Renal pelvis (tissue), 12 donors: ENCODE measurements at places on chromosomes 2 and 18. TPM values are rescaled to one million over a fixed set of nuclear protein-coding genes. Genes with fewer than 3 reads are reported as not detected.

DNA sequence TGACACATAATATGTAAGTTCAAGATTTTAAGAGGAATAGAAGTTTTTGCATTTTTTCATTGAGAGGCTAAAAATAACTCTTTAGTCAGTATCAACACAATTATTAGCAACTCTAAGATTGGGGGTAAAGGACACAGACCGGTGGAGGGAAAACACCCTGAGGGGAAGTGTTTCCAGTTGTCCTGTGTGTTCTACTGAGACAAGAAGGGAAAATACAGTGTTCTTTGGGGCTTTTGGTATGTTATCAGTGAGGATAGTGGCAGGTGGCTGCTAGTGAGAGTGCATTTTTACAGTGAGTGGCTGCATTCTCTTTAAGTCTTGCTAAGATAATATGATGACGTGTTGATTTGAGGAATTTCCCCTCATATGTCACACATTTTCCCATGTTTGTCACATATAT lies 507.5 kb downstream of the PARD3B start:
- no peak for DNase-seq

DNA sequence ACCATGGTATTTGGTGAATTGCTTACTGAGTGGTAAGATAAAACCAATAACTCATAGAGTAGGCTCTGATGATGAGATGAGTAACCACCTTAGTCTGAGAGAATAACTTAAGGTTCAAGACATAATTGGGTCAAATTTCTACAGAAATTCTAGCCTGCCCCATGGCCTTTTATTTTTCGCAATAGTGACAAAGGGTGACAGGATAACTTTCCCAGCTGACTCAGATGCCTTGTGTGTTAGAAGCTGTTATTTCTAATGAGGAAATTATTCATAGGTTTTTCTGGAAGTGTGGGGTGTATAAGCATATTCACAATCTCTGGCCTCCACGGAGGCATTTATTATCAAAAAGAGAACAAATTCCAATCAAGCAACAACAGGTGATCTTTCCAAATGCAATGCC lies 159.0 kb downstream of the NUP35 start:
- no peak for DNase-seq

DNA sequence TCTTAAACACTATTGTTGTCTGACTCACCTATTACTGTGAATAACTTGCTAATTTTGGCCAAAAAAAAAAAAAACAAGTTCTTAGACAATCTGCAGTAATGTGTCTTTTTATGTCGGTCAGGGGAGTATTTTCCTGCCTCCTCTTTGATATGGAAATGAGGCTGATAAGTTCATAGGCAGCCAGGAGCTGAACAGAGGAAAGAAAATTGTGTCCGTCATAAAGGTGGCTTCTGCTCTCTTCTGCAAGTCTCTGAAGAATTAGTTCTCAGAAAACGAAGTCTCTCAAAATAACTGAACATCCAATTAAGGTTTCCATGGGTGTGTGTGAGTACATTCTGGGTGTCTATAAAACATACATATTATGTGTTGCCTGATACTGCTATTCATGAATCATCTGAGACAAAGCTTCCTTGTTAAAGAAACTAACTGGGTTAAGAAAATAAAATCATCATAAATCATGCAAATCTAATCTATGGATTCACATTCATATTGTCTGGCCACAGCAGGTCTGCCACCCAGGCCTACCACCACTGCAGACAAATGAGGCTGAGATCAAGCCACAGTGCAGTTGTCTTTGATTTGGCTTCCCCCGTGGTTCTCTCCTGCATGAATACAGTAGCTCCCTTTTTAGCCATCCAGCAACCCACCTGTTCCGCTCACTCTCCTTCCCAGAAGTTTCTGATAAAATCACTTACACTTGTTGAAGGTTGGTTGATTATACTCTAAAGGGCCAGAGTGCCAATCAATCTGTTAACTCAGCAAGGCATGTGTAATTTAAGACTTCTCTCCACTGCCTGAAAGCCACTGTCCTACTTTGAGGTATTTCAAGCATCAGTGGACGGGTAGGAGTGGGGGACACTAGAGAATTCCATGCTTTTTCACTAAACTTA lies 19.4 kb upstream of the SP5 start:
- DNase-seq = no peak

GRCh38 chr2:160334028-160334741 lies 134.1 kb upstream of the ITGB6 start:
- no peak for DNase-seq

GRCh38 chr2:121008975-121009374 lies 273.3 kb downstream of the GLI2 start:
- no peak for DNase-seq

POTEI gene
- polyA plus RNA-seq = 0.16 TPM

DNA sequence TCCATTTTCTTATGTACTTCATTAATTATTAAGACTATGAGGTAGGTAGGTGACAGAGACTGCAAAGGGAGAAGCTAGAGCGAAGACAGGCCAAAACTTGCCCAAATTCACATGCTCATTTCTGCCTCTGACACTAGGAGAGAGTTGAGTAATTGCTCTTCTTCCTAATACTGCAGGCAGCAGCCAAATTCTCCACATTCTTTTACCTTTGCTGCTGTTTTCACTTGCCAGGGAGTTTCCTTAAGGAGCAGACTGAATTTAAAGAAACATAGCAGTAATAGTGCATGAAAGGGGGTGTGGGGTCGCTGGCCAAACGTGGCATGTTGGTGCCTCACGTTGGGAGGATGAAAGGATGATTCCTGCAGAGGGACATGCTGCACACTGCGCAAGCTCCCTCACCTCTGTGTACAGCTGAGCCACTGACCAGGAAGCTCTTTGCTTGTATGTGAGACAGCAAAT lies 12.3 kb downstream of the CRIM1 start:
- no peak for DNase-seq

GRCh38 chr2:3598912-3599854 lies 4.3 kb downstream of the COLEC11 start:
- no peak for DNase-seq

DNA sequence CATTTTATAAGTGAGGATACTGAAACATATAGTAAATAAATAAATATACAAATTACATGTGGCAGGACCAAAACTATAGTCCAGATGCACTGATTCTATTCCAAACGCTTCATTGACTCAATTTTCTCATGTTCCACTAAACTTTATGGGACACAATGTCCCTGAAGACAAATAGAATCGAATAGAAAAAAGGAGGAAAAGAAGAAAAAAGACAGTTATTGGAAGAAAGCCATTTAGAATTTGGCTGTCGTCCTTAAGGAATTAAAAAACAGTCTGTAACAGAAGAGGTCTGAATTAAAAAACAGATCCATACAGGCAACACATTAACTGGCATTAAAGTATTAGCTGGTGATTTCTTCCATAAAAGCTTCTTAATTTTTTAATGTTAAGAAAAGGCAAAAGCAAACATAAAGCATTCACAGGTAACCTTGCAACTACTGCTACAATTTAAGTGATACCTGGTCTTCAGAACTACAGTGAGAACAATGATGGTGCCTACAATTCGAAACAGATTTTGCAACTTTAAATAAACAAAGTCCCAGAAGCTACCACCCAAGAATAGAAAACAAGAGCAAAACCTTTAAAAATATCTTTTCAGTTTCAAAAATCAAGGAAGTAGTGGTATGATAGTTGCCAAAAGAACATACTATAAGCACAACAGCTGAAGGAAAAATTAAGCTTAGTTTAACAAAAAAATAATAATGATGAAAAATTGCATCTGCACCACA lies 17.4 kb upstream of the CHAC2 start:
- DNase-seq = no peak

FTCDNL1 gene
- polyA plus RNA-seq = 1.1 TPM

SOX11 gene
- polyA plus RNA-seq = 17.3 TPM

- peak; percentile 10 for DNase-seq
These were observed 441.7 kb downstream of the RNF144A start for GRCh38 chr2:7358865-7359447.

EMILIN2 gene
- polyA plus RNA-seq = 40.9 TPM

RGPD8 gene
- 4.0 TPM for polyA plus RNA-seq

MOGAT1 gene
- polyA plus RNA-seq = 0.17 TPM

ARHGEF33 gene
- polyA plus RNA-seq = 1.7 TPM

DNA sequence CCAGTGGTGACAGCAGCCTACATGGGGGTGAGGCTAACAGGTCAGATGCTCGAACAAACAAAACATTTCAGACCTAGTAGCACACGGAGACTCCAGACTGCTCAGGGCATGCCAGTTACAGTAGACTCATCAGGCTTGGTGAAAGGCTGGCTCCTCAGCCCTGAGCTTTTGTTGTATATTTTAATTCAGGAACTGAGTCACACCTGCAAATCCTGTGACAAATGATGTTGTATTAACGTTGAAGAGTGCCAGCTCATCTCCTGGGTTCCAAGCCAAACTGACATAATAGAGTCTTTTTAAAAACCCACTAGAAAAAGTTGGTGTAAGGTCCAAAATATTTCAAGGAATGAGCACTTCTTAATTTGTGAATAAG lies 65.3 kb downstream of the C1D start:
- no peak for DNase-seq

- DNase-seq = no peak
These were observed 77.7 kb downstream of the THADA start for GRCh38 chr2:43518181-43518580.

GRCh38 chr2:144042751-144043150 lies 477.2 kb downstream of the ZEB2 start:
- no peak for DNase-seq

DNA sequence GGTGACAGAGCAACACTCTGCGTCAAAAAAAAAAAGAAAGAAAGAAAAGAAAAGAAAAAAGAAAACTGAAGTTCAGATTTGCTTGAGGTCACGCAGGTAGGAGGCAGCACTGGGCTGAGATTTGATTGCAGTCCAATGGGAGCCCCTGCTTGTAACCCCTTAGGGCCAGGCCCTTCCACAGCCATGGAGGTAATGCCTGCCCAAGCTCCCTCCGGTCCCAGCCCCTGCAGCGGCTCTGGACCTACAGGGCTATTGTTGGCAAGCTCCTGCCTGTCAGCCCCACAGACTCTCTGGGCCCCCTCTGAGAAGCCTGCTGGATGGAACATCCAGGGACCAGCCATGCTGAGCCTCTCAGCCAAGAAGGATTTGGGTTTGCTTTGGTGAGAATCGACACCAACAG lies 12.2 kb downstream of the ZFP36L2 start:
- DNase-seq = no peak

DNA sequence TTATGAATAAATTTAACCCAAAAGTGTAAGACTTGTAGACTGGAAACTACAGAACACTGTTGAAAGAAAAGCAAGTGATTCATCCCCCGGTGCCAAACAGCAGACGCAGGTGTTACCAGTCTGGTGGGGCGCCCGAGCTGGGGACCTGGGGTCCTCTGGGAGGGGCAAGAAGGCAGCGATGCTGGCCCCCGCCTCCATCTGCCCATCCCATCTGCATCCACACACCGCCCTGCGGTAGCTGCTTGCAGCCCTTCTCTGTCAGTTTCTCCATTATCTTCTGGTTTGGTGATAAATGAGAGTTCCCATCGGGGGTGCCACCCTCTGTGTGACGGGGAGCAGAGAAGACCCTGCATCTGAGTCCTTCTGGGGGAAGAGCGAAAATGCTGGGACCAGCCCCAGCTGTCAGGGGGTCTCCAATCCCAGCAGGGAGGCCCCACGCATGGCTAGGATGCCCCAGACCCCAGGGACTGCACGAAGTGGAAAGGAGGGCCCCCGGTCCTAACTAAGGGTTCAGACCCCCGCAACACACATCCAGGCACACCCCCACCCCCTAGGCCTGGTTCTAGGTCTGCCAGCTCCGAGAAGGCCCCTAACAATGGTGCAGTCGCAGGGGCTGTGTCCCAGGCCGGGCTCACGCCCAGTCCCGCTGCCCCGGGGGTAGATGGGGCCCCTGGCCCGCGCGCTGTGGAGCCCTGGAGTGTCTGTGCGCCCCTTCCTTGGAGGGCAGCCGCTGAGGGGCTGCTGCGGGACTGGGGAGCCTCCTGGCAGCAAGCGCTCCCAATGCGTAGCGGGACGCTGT lies 686 bp upstream of the RGPD8 start:
- no peak for DNase-seq

DNA sequence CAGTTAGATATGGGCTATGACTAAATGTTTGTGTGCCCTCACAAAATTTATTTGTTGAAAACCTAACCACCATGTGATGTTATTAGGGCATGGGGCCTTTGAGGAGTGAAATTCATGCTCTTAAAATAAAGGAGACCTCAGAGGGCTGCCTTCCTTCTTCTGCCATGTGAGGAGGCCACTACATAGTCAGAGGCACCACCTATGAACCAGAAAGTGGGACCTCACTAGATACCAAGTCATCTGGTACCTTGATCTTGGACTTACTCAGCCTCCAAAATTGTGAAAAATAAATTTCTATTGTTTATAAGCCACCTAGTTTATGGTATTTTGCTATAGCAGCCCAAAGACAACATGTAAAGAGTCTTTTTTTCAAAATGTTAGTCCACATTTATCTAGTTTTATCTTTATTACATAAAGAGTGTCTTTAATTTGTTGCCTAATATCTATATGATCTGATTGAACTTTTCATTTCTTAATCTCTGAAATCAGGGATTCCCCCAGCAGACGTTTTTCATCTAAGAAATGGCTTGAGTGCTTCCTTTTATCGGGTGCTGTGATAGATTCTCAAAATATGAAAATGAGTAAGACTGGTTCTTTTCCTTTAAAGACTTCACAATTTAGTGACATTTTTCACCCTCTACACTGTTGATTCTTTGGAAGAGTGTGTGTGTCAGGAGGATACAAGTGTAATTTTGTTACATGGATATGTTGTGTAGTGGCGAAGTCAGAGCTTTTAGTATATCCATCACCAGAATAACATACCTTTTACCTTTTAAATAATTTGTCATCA lies 34.2 kb downstream of the PMS1 start:
- no peak for DNase-seq

- no peak for DNase-seq
These were observed 25.1 kb upstream of the TMEM214 start for GRCh38 chr2:27007416-27008374.

DSC3 gene
- polyA plus RNA-seq = 2.2 TPM

CHRNA1 gene
- polyA plus RNA-seq = 3.3 TPM

DNA sequence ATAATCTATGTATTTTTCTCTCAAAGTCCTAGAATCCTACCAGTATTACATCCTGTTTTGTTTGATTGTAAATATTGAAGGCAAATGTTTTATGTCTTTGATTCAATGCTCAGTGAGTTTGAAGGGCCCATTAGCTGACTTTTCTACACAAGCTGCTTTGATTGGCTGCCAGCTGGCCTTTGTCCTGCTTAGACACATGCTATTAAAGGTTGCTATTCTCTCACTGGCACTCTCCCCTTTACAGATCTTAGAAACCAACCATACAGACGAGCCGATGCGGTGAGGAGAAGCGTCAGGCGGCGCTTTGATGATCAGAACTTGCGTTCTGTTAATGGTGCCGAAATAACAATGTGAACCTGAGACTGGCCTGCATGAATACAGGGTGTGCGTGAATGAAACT lies 69.7 kb downstream of the PRPF40A start:
- DNase-seq = no peak

- no peak for DNase-seq
These were observed 125.9 kb downstream of the PLA2R1 start for GRCh38 chr2:159936471-159936870.

GRCh38 chr2:174340400-174341292 lies 5.9 kb downstream of the SP9 start:
- peak; percentile 15 for DNase-seq

- DNase-seq = peak; percentile 50
These were observed 45.6 kb downstream of the ZNF519 start for GRCh38 chr18:14086458-14087231.

CLHC1 gene
- polyA plus RNA-seq = 33.0 TPM

- DNase-seq = no peak
These were observed 115.9 kb downstream of the DSEL start for GRCh38 chr18:67400502-67401117.

- no peak for DNase-seq
These were observed 31.8 kb downstream of the CREB1 start for GRCh38 chr2:207561386-207562080.

HOXD3 gene
- polyA plus RNA-seq = 26.0 TPM

SAG gene
- 0.18 TPM for polyA plus RNA-seq
